ENCODE measurements at places on chromosomes 6 and 20.

GRCh38 chr6:118652051-118652615, 742 bp upstream of the CEP85L start:
- no peak for DNase-seq

DNA sequence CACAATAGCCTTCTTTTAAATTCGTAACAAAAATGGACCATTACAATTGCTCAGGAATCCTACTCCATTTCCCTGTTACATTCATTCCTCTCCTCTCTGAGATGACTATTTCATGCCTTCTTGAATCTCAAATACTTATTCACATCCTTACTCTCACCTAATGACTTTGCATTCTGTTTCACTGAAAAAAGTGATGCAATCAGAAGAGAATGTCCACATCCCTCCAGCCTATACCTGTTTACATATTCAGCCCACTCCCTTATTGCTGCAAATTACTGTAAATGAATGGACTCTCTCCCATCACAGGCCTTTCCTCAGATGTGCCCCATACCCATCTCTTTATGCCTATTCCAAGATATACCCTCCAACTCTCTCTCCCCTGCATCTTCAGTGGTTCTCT, 8.6 kb downstream of the TAAR1 start:
- DNase-seq: no peak

GRCh38 chr6:50847890-50848594, 29.4 kb downstream of the TFAP2B start:
- DNase-seq: no peak

DNA sequence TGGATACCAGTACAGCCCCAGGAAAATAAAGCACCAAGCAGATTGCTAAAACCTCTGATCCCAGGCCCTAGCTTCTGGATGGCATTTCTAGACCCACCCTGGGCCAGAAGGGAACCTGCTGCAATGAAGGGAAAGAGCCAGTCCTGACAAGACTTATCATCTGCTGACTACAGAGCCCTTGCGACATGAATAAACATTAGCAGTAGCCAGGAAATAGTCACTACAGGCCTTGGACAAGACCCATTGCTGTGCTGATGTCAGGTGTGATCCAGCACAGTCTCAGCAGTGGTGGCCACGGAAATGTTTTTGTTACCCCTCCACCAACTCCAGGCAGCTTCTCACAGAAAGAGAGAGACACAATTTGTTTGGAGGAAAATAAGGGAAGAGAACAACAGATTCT, 399.3 kb downstream of the HAO1 start:
- no peak for DNase-seq

GRCh38 chr20:31430568-31431115, 9.8 kb upstream of the DEFB123 start:
- DNase-seq: no peak

DNA sequence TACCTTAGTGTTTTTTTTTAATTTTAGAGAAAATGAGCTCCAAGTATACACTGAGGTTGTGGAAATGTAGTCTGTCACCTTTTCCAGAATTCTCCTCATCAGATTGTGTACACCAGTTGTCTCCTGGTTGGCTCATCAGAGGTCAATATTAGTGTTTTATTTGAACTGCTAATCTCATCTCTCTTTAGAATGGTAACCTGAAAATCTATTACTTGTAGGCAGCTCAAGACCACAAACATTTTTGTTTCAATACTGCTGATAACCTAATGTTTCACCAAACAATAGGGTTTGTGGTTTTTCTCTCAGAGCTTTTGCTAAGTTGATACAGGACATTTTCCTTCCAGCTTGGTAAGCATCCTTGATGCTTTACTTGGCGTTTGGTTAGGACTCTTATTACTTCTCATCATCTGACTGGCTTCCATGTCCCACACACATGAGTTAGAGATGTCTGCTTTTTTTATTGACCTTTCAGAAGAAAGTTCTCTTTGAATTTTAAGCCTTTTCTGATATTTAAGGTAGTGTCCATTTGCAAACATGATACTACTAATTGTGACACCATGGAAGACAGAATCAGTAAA, 15.1 kb downstream of the ADGRG6 start:
- DNase-seq: no peak

GRCh38 chr20:63823691-63824311, 7.3 kb downstream of the ZBTB46 start:
- no peak for DNase-seq

- no peak for DNase-seq
Measured at GRCh38 chr6:85079761-85080160, 315.4 kb upstream of the TBX18 start.

GRCh38 chr20:32634041-32634805, 39.5 kb downstream of the C20orf203 start:
- DNase-seq: no peak

GRCh38 chr6:155215906-155216305, 47.9 kb upstream of the CLDN20 start:
- DNase-seq: no peak

- no peak for DNase-seq
Measured at GRCh38 chr6:1747531-1747930, 137.8 kb downstream of the FOXC1 start.

DNA sequence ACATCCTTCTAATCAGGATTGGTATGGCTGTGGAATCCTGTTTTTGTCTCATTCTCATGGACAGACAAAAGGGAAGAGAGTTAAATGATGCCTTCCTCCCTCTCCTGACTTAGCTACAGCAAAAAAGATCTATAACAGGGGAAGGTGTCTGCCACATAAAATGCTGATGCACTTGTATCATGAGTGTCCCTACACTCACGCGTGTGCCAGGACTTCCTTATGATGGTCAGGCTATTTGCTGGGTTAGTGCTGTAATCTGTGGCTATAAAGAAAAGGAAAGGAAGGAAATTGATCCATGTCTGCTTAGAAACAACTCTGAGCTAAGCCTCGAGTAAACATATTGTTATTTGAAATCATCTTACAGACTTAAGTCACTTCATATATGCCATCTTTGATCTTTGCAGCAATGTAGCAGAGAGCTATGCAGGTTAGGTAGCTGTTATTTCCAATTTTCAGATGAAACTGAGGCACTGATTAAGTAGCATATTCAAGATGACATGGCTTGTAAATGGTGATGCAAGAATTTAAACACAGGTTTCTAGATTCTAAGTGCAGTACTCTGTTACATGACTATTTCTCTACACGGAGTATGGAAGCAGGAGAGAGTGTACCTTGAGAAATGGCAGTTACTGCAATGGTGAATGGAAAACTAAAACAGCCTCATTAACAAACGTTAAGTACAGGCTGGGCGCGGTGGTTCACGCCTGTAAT, 8.4 kb upstream of the DHX35 start:
- DNase-seq: no peak
